ENCODE measurements at places on chromosomes 1 and 21. TPM values are rescaled to one million over a fixed set of nuclear protein-coding genes. Genes with fewer than 3 reads are reported as not detected.
A peak's percentile ranks its signal among the peaks of the same experiment; 100 is the strongest.

DNA sequence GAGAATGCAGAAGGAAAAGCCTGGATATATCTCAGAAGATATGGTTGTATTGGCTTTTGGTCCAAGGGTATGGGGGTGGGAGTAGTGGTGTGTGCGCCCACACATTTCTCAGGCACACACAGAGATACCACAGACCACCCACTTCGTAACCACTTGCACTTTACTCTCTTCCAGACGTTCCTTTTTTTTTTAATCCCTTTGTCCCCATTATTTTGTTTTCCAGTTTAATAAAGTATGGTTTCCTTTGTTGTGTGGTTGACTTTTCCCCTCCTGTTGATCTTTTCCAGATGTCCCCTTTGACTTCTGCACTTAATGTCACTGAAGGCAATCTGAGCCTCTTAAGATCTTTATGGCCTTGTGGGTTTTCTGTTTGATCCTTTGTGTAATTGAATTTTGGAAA is 10.5 kb upstream of the TARS2 start:
- DNase-seq, result no peak

GRCh38 chr1:68703921-68704354 is 207.1 kb upstream of the DEPDC1 start:
- DNase-seq, result no peak

- DNase-seq, result no peak
Observed at GRCh38 chr1:51341876-51342496, 11.6 kb upstream of the TTC39A start.

- no peak for DNase-seq
Observed at GRCh38 chr1:32345289-32345827, 9.3 kb upstream of the MARCKSL1 start.

- peak; percentile 62 for DNase-seq
Observed at GRCh38 chr1:241518476-241519307, 863 bp downstream of the FH start.

GRCh38 chr1:174005032-174005431 is 17.1 kb downstream of the RC3H1 start:
- DNase-seq, result peak; percentile 84

- DNase-seq, result no peak
Observed at GRCh38 chr1:3221112-3222041, 152.4 kb downstream of the PRDM16 start.

DNA sequence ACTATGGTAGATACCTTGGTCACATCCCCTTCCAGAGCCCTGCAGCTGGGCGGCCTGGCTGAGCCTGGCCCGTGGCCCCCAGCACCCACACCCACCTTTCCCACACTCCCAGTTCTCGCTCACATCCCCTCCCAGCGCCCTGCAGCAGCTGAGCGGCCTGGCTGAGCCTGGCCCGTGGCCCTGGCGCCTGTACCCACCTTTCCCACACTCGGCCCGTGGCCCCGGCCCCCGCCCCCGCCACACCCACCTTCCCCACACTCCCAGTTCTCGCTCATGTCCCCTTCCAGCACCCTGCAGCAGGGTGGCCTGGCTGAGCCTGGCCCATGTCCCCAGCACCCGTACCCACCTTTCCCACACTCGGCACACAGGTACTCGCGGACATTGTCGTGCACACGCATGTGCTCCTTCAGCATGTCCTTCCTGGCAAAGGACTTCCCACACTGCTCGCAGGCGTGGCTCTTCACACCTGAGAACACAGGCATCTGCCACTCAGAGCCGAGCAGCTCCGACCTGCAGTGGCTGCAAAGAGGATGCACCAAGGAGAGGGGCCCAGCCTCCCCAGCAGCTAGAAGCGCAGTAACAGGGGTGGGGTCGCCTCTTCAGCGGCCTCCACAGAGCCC is 52.5 kb upstream of the RIPK4 start:
- DNase-seq, result peak; percentile 38

- no peak for DNase-seq
Observed at GRCh38 chr1:40384413-40384762, 10.9 kb downstream of the SMAP2 start.

DNA sequence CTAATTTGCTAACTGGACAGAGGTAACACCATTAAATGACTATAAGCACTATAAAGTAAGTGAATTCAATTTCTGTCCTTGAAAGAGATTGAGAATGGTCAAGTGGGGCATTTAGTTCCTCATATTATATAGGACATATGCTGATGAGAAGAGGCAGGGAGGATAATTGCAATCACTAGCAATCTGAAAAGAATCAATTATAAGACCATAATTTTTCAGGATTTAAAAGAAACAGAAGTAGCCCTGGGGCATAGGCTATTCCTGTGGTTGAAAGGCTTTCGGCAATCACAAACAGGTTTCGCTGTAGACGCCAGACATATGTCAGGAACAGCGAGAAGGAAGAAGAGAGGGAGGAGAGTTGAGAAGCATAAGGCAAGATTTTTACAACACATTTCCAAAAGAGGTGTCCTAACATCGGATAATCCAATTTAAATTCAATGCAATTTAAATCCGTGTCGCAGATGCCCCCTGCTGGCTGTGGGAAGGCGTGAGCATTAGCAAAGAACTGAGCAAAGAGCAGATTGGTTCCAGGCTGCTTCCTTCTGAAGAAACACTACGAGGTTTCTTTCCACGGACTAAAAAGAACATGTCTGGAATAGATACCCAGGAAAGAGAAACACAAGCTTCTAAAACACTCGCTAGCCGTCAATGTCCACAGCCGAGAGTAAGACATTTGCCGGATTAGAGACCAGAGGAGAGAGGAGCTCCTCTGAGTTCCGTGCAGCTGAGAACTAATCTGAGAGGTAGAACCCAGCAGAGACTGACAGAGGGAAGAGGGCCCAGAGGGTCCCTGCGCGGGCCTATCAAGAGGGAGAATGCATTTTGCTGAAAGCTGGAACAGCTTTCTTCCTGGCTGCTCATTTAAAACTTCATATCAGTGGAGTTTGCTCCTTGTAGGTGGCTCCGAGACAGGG is 27.9 kb downstream of the RGS5 start:
- peak; percentile 61 for DNase-seq

DNA sequence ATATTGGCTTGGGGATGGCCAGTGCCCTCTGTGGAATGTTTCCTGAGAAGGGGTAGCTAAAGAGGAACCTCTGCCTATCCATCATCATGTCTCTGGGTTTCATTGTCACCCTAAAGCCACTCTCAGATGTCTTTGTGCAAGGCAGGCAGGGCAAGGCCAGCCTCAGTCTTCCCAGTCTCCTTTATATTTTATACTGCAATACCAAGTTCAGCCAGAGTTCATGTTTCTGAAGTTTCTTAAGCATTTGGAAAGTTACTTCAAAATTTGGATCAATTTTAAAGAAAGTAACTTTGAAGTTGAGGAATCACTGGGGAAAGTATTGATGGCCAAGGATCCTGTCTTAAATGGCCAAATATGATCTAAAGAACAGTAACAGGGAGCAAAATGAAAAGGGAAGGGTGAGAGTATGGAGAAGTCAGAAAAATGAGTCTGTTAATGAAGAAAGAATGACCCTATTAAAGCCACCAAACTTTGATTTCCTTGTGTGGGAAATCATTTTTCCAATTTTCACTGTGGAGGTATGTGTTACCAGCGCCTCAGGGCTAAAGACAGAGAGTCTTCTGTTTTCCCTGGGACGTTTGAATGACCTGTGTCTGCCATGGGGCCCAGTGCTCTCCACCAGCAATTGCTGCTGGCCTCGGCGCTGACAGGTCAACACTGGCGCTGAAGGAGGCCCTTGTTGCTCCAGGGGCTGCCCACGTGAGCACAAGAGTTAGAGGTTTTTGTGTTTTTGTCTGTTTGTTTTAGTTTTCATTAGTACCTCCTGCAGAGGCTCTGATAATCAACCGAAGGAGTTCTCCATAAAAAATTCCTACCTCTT is 93.9 kb downstream of the ATP5PO start:
- no peak for DNase-seq

DNA sequence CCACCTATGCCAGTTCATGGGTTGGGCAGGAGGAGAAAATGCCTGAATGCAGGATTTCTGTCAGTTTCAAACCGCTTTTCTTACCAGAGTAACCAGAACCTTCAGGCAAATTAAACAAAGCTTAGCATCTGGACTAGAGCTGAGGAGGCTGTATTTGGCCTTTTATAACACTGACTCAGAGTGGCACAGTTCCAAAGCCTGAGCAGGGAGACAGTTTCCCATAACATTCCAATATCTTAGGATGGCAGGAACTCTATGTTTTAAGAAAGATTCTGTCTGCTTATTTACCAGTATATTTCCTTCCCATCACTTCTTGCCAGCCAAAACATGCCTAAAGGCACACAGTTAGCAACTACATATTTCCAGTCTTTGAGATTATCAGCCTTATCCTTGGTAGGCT is 46.8 kb downstream of the UBR4 start:
- DNase-seq, result peak; percentile 82

DNA sequence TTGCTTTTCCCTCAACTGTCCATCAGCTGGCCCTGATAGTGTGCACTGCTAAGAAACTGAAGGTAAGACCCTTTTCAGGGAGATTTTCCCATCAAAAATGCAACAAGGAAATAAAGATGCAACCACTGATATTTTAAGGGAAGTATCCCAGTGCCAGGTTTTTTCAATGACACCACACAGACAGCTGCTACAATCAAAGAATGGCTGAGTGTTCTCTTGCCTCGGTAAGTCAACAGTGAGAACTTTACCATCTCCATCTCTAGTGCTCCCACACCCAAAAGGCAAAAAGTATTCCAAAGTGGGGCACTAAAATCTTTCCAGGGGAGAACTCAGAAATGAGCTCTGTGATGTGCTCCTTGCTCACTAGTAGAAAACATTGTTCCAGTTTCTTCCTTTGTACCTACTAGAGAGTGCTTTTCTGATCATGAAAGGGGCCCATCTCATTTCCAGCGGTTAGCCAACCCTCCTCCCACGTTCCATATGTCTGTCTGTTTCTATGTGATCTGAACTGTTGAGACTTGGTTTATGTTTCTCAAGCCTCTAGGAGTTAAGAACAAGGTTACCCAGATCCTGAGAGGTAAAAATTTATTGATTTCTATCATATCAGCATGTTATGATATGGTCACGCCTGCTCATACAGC is 67.6 kb upstream of the NEK2 start:
- no peak for DNase-seq

GRCh38 chr1:32062867-32063230 is 9.9 kb upstream of the TMEM39B start:
- DNase-seq, result peak; percentile 26

DNA sequence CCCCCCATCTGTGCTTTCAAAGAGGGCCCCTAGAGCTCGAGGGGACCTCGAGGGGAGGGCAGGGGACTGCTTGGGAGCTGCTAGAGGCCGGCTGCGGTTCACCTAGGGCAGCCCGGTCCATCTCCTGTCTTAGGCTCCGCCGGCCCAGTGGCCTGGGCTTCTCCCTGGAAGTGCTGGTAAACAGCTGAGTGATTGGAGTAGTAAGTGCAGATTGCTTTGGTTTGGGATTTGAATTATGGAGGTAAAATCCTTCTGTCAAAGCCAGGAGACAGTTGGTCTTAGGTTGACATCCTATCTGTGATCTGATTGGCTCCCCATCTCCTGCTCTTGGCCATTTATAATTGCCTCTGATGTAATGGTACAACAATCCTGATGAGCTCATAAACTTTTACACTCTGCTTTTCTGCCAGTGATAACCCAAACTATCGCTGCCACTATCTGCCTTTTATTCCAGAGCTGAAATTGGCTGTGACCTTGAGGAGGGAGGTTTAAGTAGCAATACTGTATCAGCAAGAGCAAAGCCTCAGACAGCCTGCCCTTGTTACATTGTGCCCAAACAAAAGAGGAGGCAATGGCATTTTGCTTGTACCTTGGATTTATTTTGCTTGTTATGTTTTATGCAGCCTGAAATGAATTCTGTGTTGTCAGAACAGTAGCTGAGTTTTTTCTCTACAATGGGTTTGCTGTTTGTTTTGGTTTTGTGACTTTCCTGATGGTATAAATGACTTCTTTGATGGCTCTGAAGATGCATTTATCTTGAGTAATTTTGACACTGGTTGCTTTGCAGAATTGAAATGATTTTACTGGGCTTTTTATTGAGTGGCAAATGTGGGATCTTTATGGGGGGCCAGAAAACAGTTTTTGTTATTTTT is 2.4 kb downstream of the ARID1A start:
- peak; percentile 98 for DNase-seq

GRCh38 chr1:18849261-18849711 is 10.2 kb downstream of the TAS1R2 start:
- DNase-seq, result no peak

GRCh38 chr1:183544598-183545297 is 45.5 kb downstream of the NCF2 start:
- no peak for DNase-seq

The MRPL37 gene
- total RNA-seq, result 88.7 TPM

The ATP1A2 gene
- 0.72 TPM for total RNA-seq

The TEX38 gene
- total RNA-seq, result not detected

The SLAMF6 gene
- total RNA-seq, result not detected

The OR2M5 gene
- not detected for total RNA-seq

The CLCA4 gene
- not detected for total RNA-seq

Measured in osteoblast (primary cell).